ENCODE measurements at places on chromosomes 6 and 20. TPM values are rescaled to one million over a fixed set of nuclear protein-coding genes. Genes with fewer than 3 reads are reported as not detected.

Gene DST
- total RNA-seq: 0.79 TPM

Gene SULF2
- total RNA-seq: 0.58 TPM

Gene COL10A1
- not detected for total RNA-seq

Gene ZBTB46
- not detected for total RNA-seq

Gene MEI4
- total RNA-seq: not detected

Gene PCK1
- not detected for total RNA-seq

DNA sequence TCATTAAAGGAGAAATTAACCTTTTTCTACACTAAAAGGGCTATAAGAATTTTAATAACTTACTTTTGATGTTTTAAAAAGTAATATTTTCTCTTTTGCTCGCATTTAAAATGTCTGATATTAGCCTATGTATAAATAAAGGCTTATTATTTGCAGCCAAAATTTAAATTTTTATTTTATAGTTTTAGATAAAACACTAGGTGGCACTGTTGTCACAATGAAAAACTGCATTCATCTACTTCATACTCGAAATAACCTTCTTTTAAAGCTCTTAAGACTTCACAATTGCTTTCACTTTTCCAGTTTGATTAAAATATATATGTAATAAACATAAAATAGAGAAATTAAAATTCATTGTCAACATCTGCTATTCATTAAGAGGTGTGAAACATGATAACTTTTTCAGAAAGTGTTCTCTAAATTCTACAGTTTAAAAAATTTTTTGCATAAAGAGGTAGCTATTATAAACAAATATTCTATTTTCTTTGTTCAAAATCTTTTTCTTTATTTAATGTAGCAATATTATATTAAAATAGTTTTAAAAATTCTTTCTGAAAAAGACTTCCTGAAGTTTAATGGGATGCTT, 78.8 kb upstream of the DEFB112 start:
- no peak for DNase-seq
- no peaks in the 10 kb centered on the region for H3K27me3 ChIP-seq
- no peaks in the 10 kb centered on the region for H3K4me1 ChIP-seq
- no peak overlapping the region for H3K4me3 ChIP-seq

- H3K27ac ChIP-seq: no peak overlapping the region
- DNase-seq: no peak
- H3K4me1 ChIP-seq: no peaks in the 10 kb centered on the region
- H3K4me3 ChIP-seq: no peak overlapping the region
- no peaks in the 10 kb centered on the region for H3K36me3 ChIP-seq
Measured at GRCh38 chr6:92263864-92264263, 1155.5 kb downstream of the EPHA7 start.

GRCh38 chr20:34999782-35000181, 44.1 kb downstream of the MYH7B start:
- H3K36me3 ChIP-seq: peaks cover 22% of the 10 kb centered on the region
- no peaks in the 10 kb centered on the region for H3K4me1 ChIP-seq
- no peak for DNase-seq
- H3K4me3 ChIP-seq: no peak overlapping the region

GRCh38 chr20:2812189-2812588, 2.6 kb upstream of the C20orf141 start:
- peaks cover 47% of the 10 kb centered on the region for H3K27me3 ChIP-seq
- H3K36me3 ChIP-seq: no peaks in the 10 kb centered on the region
- H3K4me1 ChIP-seq: no peaks in the 10 kb centered on the region
- H3K27ac ChIP-seq: no peak overlapping the region
- no peak for DNase-seq
